ENCODE measurements at places on chromosomes 2 and 18.

GRCh38 chr2:3386448-3386958, 7.0 kb downstream of the TRAPPC12 start:
- DNase-seq: no peak

- DNase-seq: no peak
Measured at GRCh38 chr2:11984316-11985158, 238.1 kb downstream of the LPIN1 start.

- no peak for DNase-seq
Measured at GRCh38 chr2:225598897-225599296, 199.4 kb downstream of the NYAP2 start.

- DNase-seq: no peak
Measured at GRCh38 chr18:37006742-37007141, 177.8 kb downstream of the KIAA1328 start.

DNA sequence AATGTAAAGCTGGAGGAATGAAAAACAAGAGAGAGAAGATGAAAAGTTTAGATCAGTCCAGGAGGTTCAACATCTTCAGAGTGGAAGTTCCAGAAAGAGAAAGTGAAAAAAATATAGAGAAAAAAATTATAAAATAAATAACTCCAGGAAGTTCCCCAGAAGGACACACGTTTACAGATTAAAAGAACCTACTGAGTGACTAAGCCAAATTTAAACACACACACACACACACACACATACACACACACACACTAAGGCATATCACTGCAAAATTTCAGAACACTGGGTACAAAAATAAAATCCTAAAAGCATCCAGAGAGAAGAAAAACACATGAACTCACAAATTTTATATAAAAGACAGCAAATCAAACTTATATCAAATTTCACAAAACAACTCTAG, 85.9 kb upstream of the PMAIP1 start:
- DNase-seq: no peak

- DNase-seq: no peak
Measured at GRCh38 chr2:188478724-188479123, 187.1 kb downstream of the GULP1 start.

Measured in stimulated activated CD8-positive, alpha-beta memory T cell treated with anti-CD3 and anti-CD28 coated beads, Interleukin-4, amount 100 ng/mL, for 4 hours (primary cell).